ENCODE measurements at places on chromosomes 5 and 9.
A peak's percentile ranks its signal among the peaks of the same experiment; 100 is the strongest.

DNA sequence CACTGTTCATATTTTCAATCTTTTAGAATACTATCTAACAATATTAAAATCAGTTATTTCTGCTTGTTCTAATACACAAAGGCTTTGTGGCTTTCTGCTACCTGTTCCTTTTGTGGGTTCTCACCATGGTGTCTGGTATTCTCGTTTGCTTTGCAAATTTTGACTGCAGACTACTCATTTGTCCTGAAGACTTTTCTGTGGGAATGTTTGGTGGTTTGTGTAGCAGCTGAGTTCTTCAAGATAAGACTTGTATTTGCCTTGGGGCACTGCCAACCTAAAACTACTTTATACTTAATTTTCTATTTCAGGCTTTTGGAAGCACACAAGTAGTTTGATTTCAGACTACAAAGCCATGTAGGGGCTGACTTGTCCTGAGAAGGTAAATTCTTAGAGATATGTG is 11.1 kb downstream of the IL33 start:
- no peak for DNase-seq

DNA sequence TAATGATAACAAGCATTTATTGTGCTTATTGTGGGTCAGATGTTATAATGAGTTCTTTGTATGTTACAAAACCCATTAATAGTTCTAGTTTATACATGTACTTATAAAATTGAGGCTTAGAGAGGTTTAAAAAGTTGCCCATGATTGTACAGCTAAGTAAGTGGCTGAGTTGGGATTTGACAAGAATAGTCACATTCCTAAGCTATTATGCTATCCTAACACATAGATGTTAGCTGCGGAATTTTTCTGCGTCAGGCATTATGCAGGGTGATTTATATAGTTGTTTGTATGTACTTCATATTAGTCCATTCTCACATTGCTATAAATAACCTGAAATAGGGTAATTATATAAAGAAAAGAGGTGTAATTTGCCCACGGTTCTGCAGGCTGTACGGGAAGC is 12.5 kb downstream of the COMMD10 start:
- DNase-seq, result no peak

DNA sequence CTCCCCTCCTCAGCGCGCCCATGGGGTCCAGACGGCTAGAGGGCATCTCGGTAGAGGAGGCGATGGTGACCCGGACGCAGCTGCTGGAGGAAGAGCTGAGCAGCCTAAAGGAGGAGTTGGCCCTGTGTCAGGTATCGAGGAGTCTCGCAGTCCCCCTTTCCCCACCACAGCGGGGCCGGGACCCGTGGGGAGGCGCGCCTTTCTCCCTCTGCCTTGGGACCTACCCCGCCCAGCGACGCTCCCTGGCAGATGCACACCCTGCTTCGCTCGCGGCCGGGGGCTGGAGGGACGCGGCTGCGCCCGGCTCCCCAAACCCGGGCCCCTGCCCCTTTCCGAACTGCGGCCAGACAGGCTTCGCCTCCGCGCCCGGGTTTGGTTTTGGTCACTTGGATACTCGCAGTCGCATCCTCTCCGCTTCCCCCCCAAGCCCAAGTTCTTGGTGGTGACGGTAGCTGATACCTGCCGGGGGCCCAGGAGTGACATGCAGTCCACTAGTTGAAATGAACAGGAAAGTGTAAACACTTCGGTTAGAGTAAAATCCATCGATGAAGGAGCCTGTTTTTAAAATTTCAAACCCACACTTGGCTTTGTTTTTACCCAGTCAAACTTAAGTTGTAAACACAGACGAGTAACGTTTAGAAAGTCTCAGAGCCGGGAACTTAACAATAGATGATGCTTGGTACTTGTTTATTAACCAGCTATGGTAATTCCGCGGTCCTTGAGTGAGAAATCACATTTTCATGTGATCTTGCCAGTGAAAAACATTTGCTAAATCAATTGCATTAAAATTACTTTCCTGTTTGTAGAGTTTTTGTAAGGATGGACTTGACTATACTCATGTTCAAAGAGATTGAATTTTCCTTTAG is 688 bp downstream of the CNTLN start:
- DNase-seq, result peak; percentile 17

DNA sequence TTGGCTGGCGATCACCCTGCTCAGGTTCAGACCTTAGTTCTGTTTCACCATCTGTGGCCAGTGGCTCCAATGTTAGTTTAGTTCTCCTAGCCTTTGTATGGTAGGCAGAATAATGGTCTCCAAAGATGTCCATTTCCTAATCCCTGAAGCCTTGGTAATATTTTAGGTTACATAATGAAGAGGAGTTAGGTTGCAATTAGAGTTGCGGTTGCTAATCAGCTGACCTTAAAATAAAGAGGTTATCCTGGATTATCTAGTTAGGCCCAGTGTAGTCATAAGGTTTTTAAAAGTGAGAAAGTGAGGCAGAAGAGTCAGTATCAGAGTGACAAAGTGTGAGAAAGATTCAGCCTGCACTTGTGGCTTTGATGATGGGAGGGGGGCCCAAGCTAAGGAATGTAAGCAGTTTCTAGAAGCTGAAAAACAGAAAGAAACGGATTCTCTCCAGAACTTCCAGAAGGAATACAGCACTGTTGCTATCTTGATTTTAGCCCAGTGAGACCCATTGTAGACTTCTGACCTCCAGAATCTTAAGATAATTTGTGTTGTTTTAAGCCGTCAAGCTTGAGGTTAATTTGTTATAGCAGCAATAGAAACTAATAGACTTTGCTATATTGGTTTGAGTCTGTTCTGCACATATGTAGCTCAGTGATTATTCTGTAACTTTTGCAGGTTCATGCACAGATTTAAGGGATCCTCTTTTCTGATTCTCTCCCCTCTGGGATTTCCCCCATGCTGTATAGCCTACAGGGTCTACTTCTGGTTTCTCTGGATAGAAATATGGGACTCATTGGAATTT is 21.6 kb downstream of the LNPEP start:
- DNase-seq, result no peak

- DNase-seq, result no peak
Measured at GRCh38 chr9:82558346-82558745, 504.6 kb downstream of the RASEF start.

GRCh38 chr5:143225511-143225910 is 178.0 kb downstream of the NR3C1 start:
- DNase-seq, result no peak

- DNase-seq, result no peak
Measured at GRCh38 chr5:149667829-149668330, 62.2 kb upstream of the PPARGC1B start.

DNA sequence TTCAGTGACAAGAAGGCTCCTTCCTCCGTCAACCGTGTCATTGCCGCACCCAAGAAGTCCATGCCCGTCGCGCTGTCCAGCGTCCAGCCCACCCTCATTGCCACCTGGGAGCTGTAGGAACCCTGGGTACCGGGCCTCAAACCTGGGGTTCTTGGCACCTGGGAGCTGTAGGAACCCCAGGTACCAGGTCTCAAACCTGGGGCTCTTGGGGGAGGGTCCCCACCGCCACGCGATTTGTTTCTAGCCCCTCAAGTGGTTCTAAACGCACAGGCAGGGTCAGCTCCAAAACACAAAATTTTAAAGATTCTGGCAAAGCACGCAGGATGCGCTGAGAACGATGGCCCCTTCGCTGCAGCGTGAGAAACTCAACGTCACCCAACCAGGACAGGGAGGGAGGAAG is 17.7 kb downstream of the LHX3 start:
- DNase-seq, result no peak

DNA sequence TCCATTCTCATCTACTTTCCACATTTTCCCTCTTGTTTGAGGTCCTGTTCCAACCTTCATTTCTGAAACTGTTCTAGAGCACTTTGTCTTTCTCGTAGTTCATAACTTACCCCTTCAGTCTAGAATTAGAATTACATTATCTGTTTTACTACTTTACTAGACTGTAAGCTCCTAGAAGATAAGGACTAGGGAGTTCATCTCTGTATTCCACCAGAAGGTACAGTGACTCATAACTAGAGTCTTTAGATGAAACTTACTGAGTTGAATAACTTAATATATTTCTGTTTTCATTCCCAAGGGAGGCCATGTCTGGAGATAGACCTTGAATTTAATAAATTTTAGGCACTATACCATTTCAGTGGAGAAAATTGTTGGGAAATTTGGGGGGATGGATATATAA is 38.7 kb downstream of the G3BP1 start:
- DNase-seq, result no peak

DNA sequence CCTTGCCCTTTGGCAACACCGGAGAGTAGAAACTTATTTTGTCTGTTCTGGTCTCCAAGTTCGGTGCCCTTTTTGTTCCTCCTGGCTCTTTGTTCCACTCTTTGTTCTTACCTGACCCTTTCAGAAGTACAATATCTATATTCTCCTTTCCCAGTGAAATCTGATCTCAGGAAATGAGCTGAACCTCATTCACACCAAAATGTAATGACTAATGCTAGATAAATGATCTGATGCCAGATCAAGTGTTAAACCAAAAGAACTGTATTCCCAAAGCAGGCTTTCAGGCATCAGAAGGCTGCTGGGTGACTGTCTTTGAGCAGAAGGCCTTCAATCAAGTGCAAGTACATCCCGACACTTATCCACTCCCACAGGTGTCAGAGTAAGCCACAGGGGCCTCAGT is 156.4 kb downstream of the SPOCK1 start:
- no peak for DNase-seq

DNA sequence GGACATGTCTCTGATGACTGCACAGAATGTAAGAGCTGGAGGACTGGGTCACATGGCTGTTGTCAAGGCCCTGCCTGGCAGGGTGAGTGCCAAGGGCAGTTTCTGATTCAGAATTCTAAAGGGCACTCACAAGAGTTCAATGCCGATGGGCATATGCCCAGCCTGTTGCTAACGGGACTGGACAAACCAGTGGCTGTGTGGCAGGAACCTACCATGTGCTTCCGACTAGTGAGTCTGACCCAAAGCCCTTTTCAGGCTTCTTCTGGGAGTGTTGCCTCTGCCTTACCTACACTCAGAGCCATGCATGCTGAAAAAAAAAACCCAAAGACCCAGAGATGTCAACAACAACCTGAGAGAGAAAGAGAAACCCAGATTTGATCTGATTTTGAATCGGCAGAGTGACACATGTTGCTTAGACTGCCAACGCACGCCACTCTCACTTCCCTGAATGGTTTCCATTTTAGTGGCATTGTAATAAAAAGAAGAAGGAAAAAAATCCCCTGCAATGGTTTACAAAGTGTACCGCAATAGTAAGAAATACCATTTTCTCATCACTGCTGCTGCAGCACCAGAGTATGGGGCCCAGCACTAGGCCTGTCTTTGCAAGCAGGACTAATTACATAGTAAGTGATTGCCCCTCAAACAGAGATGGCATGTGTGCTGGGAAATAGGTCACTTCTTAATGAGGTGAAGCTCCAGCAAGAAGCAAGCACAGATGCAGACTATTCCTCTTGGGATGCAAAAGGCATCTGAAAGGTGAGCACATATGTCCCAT is 194.3 kb downstream of the PALM2AKAP2 start:
- no peak for DNase-seq

DNA sequence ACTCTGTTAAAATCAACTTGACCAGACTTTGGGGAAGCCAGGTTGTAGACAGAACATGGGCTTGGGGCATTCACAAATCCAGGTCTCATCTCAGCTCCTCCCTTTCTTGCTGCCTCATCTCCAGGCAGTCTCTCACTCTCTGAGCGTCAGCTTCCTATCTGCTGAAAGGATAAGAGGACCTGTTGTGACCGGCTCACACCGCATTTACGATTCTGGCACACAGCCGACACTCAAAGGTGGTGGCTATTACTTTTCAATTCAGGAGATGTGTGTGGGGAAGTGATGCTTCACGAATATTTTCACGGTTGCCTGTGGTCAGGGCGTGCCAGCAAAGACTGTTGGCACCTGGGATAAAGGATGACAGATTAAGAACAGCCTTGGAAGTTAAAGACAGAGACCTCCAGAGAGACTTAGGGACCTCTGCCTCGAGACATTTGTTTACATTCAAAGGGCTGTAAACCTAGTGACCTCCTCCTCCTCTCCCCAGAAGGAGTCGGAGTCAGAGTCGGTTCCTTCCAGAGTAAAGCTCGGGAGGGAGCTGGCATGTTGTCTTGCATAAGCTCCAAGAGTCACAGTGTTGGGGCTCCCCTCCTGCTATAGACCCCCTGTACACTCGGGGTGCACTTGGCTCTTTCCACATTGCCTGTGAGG is 83.2 kb downstream of the AK8 start:
- DNase-seq, result no peak

DNA sequence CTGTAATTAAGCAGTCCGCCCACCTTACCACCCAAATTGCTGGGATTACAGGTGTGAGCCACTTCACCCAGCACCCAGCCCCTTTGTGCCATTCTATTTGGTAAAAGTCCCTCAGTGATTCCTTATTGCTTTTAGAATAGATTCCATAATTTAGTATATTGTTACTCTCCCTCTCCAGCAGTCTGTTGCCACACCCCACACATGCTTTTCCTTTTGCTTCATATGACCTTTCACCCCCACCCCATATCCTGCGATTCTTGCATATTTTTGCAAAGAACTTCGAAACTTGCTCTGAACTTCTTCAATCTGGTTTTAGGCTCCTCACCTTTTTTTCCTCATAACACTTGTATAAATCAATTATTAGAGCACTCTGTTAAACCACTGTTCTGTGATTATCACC is 100.2 kb downstream of the MTREX start:
- no peak for DNase-seq

GRCh38 chr5:61582205-61582820 is 250.3 kb downstream of the ZSWIM6 start:
- no peak for DNase-seq

- no peak for DNase-seq
Measured at GRCh38 chr5:127025467-127025866, 4.9 kb downstream of the MARCHF3 start.

DNA sequence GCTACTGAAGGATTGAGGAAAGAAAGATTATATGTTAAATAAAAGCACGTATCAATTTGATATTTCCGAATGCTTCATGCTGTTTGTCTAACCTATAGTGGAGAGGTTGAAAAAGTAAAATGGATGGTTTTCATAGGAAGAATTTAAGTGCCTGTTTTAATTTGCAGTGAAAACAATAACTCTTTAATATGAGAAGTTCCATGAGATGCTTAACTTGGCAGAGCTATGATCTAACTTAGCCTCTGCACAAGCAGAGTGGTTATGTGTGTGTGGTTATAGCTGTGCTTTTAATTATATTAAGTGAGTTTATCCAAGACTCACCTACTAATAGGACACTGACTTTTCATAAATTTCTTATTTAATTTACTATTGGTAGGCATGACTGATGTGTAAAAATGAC is 57.4 kb downstream of the AOPEP start:
- DNase-seq, result no peak

- DNase-seq, result peak; percentile 17
Measured at GRCh38 chr9:18208166-18209059, 265.5 kb upstream of the ADAMTSL1 start.

DNA sequence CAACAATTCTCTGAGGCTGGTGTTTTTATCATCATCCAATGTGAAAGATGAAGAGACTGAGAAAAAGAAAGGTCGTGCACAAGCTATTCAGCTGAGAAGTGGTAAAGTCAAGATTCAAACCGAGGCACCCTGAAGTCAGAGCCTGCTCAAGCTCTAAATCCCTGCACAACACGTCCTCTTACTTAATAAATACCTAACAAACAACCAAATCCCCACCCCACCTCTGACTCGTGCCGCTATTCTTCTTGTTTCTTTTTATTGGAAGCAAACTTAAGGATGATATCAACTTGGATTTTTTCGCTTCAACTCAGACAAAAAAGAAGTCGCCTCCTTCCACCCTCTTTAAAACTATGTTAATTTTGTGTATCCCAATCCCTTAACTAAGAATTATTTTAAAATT is 140.2 kb downstream of the CEP120 start:
- DNase-seq, result no peak

All from forelimb muscle (tissue), 1 donor.